ENCODE measurements at places on chromosomes 2 and 18. TPM values are rescaled to one million over a fixed set of nuclear protein-coding genes. Genes with fewer than 3 reads are reported as not detected.

DNA sequence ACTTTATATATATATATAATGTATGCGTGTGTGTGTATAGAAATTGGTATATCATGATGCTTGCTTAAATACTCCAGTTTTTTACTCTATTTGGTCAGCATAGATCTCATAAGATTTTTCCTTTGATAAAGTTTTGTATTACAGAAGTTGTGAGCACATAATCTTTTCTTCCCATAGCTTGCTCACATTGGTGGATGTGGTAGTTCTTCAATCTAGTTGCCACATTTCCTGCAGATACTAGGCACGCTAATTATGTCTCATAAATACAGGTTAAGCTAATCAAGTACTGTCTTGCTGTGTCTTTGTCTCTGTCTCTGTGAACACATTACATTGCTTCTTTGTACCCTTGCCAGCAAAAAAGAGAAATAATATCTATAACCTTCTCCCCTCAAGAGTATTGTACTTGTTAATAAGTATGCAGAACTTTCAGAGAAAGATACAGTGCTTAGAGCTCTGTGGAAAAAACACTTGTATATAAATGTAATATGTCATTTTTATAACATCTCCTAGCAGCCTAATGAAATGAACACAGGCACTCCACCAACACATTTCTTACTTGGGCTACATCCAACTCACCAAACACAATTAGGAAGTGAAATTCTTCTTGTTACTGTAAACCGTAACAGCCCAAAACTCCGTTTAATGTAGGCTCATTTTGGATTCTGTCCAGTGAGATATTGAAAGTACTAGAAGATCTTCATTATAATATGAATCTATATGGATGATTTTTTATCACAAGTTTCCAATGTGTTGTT, 306.7 kb upstream of the SLC8A1 start:
- no peak for DNase-seq

- DNase-seq: no peak
Observed at GRCh38 chr18:33424266-33424946, 16.1 kb downstream of the CCDC178 start.

- no peak for DNase-seq
Observed at GRCh38 chr2:238168196-238169047, 9.7 kb downstream of the ERFE start.

The BMP10 gene
- total RNA-seq: not detected

- DNase-seq: no peak
Observed at GRCh38 chr18:64407606-64408005, 258.7 kb upstream of the LINC00305 start.

The KCNJ3 gene
- total RNA-seq: not detected

- DNase-seq: no peak
Observed at GRCh38 chr2:214311031-214311533, 99.8 kb upstream of the VWC2L start.

The SPDYA gene
- 4.9 TPM for total RNA-seq

- DNase-seq: no peak
Observed at GRCh38 chr2:191938779-191939178, 91.9 kb upstream of the CAVIN2 start.

The ERBB4 gene
- not detected for total RNA-seq

DNA sequence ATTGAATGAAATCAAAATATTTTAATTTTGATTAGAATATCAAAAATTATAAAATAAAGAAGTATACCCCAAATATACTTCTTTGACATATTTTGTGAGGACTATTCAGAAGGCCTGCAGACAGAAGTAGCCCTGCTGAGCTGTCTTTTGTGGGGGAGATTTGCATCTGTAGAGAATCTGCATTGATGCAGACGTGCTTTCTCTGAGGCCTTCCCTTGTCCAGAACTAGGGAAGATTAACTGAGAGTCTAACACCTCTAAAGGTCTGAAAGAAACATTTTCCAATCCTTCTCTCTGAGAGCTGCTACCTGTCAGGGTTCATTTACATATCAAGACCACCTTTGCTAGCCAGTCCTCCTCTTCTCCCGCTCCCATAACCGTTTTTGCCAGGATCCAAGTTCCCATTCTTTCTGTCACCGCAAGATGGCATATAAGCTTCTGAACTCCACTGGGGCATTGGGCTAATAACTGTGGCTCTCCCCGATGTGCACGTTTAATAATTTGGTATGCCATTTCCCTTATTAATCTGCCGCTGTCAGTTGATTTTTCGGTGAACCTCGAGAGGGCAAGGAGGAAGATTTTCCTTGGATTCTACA, 510.4 kb upstream of the CNTNAP5 start:
- DNase-seq: no peak

GRCh38 chr2:60552851-60553494, 481 bp downstream of the BCL11A start:
- no peak for DNase-seq

GRCh38 chr18:45019469-45019868, 338.8 kb downstream of the SETBP1 start:
- no peak for DNase-seq
